Right cardiac atrium (tissue), 5 donors: ENCODE measurements at places on chromosomes 6 and 20. TPM values are rescaled to one million over a fixed set of nuclear protein-coding genes. Genes with fewer than 3 reads are reported as not detected.

Gene RAET1L
- not detected for total RNA-seq

DNA sequence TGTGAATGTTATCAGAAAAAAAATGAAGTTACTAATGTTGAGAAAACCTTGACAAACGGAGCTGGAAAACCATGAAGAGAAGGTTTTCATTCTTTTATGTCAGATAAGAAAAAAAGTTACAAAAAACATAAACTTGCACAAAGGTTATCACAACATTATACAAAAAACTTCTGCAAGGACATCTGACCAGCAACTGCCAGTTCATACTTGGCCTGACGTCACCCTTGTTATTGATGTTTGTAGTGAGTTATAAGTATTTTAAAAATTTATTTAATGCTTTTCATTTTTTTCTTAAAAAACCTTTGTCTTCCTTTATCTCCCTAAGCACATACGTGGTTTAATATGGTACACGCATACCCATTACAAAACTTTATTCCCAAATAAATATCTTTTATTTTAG, 16.3 kb downstream of the GSTA3 start:
- no peak for DNase-seq

- no peak for DNase-seq
Measured at GRCh38 chr6:161412795-161413194, 138.9 kb upstream of the AGPAT4 start.

Gene SYCP2L
- total RNA-seq = 0.51 TPM
